DMS53 (cell line): ENCODE measurements at places on chromosomes 6 and 20.

DNA sequence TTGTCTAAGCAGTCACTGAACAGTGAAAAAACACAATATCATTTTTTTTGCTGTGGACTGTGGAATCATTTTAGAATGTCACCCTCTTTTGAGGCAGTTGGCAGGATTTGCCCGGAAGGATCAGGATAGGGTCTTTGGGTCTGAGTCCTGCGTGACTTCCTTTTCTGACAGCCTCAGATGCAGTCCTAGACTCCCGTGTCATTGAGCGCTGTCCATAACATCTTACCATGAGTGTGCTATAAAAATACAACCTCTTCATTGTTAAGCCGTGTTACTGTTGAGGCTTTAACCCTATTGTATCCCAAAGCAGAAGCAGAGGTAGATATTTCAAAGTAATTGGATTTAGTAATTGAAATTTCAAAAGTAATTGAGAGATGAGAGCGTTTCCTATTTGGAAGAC is 30.6 kb downstream of the ARID1B start:
- no peak for DNase-seq

GRCh38 chr20:62244644-62245108 is 6.4 kb downstream of the OSBPL2 start:
- DNase-seq, result no peak

DNA sequence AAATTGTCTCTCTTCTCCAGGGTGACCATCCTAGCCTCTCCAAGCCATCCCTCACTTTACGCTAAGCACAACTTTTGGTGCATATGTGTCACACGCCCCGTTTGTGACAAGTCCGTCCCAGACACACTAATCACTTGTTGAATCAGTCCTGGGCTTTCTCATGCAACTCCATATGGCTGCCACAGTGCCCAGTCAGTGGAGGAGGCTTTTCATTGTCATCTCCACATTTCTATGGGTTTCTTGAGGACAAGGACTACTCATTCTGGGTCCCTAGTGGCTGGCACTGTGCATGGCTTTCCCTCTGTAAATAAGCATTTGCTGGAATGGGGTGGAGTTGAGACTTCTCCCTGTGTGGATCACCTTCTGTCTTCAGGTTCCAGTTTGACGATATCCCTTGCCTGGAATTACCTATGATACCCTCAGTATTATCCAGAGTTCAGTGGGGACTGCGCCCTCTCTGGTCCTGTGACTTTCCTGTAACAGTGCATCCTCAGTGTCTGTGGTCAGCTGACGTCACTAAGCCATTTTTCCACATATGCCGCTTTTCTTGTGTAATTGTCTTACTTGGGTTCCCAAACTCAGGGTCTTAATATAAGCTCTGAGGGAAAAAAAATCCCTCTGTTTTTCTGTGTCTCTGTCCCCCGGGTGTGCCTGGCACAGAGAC is 59.8 kb upstream of the MYL9 start:
- peak; percentile 86 for DNase-seq

DNA sequence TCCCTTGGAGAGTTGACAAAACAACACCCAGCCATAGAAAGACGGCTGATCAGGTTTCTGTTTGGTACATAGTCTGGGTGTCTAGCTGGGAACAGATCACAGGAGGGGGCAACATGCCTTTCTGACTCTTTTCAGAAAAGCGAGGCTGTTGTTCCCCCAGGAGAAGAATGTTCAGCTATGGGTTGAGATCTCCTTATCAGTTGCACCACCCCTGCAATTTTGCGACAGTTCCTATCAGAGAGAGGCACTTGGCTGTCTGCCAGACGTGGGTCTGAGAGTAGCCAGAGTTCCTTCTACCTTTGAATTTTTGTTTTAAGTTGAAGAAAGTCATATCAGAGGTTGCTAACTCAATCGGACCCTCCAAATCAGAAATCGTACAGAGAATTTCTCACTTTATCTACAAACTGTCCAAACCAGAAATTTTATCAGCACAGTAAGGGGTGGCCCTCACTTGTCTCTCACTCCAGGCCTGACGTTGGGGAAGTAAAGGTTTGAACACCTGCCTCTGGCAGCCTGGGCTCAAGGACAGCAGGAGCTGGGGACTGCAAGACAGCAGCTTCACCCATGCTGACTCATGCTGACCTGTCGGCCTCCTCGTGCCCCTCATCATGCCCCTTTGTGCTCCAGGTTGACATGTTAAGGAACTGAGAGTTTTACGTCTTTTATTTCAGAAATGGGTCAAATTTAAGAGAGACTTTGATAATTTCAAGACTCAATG is 42.3 kb downstream of the TMC2 start:
- peak; percentile 41 for DNase-seq

DNA sequence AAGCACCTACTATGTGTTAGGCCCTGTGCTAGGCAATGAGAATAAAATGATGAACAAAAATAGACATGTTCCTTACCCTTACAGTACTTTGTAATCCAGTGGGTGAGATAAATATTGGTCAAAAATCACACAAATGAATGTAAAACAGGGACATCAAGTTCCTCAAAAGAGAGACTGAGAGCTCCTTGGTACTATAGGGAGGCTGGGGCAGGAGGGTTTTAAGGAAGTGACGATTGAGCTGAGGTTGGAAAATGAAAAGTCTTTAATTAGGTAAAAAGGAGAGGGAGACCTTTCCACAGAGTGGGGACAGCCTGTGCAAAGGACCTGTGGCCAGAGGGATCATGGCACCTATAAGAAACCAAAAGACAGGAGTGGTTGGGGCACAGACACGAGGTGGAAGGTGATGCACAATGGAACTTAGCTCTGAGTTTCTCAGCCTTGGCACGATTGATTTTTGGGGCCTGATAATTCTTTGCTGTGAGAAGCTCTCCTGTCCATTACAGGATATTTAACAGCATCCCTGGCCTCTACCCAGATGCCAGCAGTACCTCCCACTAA is 140.3 kb downstream of the CEP57L1 start:
- DNase-seq, result no peak

DNA sequence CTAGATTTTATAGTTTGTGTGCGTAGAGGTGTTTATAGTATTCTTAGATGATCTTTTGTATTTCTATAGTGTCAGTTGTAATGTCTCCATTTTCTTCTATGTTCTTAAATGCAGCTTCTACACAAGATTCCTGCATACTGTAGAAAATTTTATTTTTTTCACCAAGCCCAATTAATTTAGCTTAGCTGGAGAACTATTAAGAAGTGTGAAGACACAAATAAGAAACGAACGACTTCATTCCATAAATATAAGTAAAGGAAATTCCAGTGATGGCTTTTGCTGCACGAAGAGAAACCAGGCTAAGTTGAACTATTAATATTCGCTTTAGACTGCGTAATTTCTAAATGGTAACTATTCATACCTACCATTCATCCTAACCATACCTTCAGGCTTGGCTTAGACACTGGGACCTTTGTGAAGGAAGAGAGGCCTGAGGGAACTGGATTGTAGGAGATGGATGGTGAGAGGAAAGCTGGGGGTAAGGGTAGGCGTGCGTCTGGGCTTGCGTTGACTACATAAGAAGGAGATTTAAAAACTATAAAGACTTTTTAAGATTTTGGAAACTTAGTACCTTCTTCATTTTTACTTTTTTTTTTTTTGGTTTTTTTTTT is 15.9 kb downstream of the HLA-DOA start:
- no peak for DNase-seq

DNA sequence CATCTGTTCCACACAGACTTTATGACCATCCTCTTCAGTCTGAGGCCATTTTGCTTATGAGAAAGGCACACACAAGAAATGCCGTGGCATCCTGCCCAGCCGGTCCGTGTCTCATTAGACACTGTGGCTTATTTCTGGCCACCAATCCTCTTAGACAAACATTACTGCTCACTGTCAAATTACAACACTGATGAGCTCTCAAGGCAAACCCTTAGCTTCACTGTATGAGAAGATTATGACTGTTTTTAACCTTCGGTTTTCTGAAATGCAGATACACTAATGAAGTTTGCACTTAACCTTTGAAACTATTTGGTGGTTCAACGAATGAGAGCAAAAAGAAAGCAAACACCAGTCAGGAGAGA is 50.5 kb upstream of the DST start:
- DNase-seq, result peak; percentile 61

DNA sequence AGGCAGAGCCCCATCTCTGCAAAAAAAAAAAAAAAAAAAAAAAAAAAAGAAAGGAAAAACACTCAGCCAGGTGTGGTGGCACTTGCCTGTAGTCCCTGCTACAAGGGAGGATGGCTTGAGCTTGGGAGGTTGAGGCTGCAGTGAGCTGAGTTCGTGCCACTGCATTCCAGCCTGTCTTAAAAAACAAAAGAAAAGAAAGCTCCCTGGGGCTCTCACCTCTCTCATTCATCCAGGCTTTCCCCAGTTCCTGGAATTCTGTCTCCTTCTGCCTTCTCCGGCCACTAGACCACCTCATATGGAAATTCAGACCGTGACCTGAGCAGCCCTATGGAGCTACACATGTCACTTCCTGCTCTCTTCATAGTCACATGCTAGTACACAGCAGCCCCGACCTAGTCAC is 101.1 kb upstream of the TAB2 start:
- no peak for DNase-seq

- peak; percentile 74 for DNase-seq
Measured at GRCh38 chr6:132598473-132598872, 8.9 kb upstream of the TAAR5 start.

- DNase-seq, result no peak
Measured at GRCh38 chr6:27811451-27811772, 100.8 kb downstream of the OR2B2 start.

DNA sequence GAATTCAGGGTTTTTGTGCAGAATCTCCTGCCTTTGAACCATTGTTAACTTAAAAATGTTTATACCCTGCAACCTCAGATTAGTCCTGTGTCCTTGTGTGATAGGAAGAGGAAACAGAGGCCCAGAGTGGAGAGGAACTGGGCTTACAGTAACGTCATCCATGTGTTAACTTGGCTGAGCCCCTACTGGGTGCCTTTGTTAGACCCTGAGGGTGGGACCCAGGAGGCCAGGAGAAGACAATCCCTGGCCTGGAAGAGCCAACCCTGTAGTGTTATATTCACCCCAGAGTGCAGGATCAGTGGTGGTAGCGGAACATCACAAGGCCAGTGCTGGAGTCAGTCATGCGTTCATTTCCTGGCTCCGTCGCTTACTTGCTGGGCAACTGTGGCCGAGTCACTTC is 10.6 kb downstream of the MYLK2 start:
- DNase-seq, result no peak

- DNase-seq, result peak; percentile 40
Measured at GRCh38 chr20:46269372-46269771, 38.9 kb downstream of the CDH22 start.

GRCh38 chr6:163417595-163417994 is 3.1 kb downstream of the QKI start:
- DNase-seq, result no peak

- no peak for DNase-seq
Measured at GRCh38 chr6:157669747-157670216, 153.3 kb upstream of the SNX9 start.

- DNase-seq, result no peak
Measured at GRCh38 chr6:104862456-104862855, 2.7 kb upstream of the HACE1 start.

DNA sequence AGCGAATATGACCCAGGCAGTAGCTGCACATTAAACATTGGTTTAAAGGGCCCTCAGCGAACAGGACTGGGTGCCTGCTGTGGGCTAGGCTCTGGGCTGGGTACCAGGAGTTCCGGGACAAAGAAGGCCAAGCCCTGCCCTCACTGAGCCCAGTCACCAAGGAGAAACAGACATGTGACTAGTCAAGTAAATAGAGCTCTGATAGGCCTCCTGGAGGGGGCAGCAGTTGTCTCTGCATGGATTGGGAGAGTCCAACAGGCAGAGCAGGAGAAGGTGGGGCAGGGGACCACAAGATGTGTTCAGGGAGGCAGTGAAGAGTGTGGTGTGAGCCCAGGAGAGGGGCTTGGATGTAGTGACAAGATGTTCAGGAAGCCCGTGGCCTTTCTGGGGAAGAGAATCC is 3.1 kb downstream of the HM13 start:
- DNase-seq, result peak; percentile 50

- no peak for DNase-seq
Measured at GRCh38 chr6:134061440-134061839, 9.0 kb upstream of the SLC2A12 start.

- no peak for DNase-seq
Measured at GRCh38 chr6:79403086-79403485, 134.1 kb downstream of the LCA5 start.

DNA sequence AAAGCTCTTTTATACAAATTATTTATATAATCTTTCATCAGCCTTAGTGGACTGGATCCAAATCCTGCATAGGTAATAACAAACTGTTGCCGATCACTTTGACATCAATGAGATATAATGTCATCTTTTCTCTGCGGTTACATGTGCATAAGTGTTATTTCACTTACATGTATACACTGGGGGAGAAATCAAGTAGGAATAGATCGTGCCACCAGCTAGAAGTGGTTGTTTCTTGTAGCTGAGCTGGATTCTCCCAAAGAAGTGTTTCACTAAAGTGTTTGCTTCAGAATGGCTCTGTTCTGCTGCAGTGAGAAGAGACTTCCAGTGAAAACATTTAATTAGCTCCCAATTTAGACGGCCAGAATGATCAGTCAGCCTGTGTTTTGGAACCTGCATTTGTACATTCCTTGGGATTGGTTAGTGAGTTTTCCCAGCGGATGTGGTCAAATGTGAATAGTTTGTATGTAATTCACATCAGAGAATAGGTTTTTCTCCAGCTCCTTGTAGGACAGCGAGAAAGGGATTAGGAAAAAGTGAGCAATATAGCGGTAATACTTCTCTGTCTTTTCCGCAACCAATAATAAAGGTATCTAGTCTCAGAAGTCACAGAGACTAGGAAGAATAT is 163.1 kb upstream of the CCN2 start:
- no peak for DNase-seq

GRCh38 chr6:108165714-108166663 is at the start of gene NR2E1:
Gene NR2E1 (plus strand): TSS chr6:108166022. CDS start chr6:108166766, 744 bp downstream.
- peak; percentile 48 for DNase-seq

GRCh38 chr6:125078602-125079321 is 74.8 kb upstream of the TPD52L1 start:
- no peak for DNase-seq

- no peak for DNase-seq
Measured at GRCh38 chr20:21389368-21389767, 8.0 kb downstream of the NKX2-4 start.

DNA sequence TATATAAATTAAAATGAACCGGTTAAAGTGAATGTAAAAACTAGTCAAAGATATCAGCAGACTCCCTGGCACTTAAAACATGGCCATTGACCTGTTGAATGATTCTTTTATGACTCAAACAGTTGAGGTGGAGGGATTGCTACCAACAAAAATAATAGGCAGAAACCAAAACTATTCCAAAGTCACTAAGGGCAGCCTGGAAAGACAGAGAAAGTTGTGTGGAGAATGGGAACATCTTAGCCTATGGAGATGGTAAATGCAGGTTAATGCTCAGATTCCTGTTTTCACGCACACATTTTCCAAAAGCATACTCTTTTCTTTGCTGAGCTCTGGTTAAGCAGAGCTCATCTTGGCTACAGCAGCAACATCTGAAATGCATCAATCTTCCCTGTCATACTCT is 553.5 kb downstream of the HACE1 start:
- no peak for DNase-seq

GRCh38 chr6:159094444-159095252 is 49.9 kb upstream of the TAGAP start:
- no peak for DNase-seq

GRCh38 chr6:143205991-143206390 is 145.3 kb downstream of the AIG1 start:
- DNase-seq, result no peak
